ENCODE measurements at places on chromosomes 13 and 19. TPM values are rescaled to one million over a fixed set of nuclear protein-coding genes. Genes with fewer than 3 reads are reported as not detected.

DNA sequence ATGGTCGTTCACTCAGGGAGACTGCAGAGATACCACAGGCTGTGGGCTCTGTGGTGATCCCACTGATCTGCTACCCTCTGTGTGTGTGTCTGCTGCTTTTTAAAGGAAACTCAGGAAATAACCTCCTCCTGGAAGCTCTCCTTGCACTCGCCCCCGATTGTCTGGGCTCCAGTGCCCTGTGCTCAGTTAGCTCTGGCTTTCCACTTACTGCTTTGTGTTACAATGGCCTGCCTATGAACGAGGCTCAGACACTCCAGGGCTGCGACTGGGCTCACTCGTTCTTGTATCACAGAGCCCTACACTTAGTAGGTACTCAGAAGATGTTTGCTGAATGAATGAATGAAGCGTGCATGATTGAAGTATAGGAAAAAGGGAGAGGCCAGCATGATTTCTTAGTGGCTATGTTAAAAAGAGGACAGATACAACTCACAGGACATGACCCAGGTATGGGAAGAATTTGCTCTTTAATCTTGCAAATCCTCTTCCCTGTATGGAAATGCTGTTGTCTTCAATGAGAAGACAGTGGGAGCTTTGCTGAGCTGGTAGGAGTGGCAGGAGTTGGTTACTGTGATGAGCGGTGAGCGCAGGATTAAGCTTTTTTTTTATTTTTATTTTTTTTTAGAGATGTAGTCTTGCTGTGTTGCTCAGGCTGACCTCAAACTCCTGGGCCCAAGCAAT lies 26.4 kb downstream of the B3GLCT start:
- no peak for DNase-seq

GRCh38 chr13:80783926-80784565 lies 443.1 kb upstream of the SPRY2 start:
- DNase-seq, result no peak

- DNase-seq, result no peak
Measured at GRCh38 chr19:33288666-33289065, 13.7 kb downstream of the CEBPA start.

DNA sequence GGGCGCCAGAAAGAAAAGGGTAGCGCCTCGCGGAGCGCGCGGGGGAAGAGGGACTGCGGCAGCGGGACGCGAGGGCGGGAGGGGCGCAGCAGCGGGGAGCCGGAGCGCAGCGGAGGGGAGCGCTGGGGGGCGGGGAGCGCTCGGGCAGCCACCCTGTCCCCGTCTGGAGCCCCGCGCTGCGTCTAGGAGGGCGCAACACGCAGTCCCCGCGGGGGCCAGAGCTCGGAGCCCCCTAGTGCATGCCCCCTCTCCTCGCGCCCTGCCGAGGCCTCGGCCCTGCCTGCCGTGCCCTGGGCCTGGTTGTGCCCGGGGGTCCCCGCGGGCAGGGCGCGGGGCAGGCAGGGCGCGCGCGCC lies 37.9 kb downstream of the SOX1 start:
- no peak for DNase-seq

DNA sequence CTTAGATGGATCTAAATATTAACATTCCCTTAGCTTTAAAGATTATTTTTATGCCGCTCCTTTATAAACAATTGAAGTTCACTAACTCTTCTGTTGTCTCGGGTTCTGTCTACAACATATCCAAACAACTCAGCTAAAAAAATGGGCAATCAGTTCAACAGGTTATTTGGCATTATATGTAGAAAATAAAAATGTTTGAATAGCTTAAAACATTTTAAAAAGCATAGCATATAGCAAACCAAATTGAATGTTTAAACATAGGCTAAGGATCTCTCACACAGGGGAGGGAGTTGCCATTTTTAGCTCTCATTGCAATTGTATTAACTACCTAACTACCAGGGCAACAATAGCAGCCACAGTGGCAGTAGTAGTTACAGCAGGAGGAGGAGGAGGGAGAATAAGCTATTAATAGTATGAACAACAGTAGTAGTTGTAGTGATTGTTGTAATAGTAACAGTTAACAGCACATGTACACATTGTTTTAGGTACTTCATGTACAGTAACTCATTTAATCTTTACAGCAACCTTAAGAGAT lies 404.2 kb downstream of the KCNRG start:
- no peak for DNase-seq

DNA sequence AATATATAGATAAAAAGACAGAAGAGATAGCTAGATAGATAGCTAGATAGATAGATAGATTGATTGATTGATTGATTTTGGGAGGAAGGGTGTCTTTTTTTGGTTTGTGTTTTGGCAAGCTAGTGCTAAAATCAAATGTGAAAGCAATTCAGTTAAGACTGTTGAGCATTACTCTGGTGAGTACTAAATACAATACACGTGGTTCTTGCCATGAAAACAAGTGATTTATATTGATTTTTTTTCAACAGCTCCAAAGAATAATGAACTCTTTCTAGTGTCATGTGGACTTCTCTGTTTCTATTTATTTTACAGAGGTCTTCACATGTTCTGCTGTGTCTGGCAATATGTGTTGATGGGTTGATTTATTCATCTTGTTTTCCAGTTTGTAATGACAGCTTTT lies 172.0 kb downstream of the POU4F1 start:
- no peak for DNase-seq

- DNase-seq, result no peak
Measured at GRCh38 chr19:45218426-45218825, 26.8 kb downstream of the EXOC3L2 start.

- DNase-seq, result no peak
Measured at GRCh38 chr13:42864952-42865767, 83.8 kb downstream of the FAM216B start.

DNA sequence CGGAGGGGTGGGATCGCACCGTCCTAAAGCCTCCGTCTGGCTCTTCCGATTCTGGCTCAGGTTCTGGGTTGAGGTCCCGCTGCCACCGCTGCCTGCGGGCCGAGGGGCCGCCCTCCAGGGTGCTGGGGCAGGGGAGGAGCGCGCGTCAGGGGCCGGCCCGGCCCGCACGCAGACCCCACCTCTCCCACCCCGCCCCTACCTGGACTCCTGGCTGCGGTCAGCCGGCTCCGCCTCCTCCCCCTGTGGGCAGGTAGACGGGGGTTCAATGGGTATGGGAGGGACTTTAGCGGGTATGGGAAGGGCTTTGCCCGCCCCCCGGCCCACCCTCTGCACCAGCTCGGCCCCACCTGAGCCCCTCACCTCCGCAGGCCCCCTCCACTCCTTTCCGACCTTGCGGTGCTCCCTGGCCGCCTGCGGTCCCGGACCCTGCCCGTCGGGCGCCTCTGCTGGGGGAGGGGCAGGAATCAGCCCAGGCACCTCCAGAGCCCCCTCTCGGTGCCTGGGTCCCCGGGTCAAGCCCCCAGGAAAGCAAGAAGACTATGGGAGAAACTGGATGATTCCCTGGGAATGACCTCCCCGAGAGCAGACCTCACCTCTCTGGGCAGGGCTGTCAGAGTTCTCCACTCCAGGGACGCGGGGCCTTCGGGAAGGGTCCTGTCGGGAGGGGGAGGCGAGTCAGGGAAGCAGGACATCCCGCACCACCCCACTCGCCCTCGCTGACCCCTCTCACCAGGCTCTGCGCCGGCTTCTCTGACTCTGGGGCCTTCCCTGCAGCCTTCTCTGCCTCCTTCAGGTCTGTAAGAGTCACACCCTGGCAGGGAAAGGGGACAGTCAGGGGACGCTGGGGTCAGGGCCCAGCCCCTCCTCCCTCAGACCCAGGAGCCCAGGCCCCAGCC lies 17.0 kb downstream of the EPS8L1 start:
- no peak for DNase-seq

DNA sequence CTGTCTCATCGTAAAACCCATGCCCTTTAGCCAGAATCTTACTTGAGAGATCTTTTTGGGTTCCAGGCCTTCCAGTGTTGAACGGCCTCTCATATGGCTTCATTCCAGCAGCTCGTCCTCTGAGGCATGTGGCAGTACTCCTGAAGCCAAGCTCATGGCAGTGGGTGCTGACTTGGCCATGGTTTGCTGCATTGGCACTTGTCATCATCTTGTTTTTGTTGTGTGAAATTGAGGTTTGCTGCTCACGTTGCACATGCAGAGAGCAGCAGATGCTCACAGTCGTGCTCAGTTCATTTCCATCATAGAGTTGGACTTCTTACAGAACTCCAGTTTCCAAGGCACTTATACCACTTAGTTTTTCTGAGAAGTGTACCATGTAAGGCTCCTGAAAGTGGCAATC lies 14.9 kb downstream of the TEX29 start:
- DNase-seq, result peak; percentile 18

- DNase-seq, result no peak
Measured at GRCh38 chr19:40274585-40275544, 10.3 kb downstream of the AKT2 start.

DNA sequence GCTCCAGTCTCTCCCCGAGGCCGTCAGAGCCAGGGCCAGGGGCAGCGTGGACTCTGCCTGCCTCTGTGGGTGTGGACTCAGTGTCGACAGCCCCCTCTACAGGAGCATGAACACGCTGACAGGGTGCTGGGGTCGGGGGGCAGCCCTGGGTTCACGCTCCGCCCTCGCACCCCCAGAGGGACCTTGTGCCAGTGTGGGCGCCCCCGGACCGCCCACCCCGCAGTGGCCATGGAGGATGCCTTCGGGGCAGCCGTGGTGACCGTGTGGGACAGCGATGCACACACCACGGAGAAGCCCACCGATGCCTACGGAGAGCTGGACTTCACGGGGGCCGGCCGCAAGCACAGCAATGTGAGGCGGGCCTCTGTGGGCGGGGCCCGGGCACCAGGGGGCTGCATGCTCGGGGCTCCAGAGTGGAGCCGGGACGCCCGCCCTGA lies 8.3 kb downstream of the TRPM4 start:
- no peak for DNase-seq

DNA sequence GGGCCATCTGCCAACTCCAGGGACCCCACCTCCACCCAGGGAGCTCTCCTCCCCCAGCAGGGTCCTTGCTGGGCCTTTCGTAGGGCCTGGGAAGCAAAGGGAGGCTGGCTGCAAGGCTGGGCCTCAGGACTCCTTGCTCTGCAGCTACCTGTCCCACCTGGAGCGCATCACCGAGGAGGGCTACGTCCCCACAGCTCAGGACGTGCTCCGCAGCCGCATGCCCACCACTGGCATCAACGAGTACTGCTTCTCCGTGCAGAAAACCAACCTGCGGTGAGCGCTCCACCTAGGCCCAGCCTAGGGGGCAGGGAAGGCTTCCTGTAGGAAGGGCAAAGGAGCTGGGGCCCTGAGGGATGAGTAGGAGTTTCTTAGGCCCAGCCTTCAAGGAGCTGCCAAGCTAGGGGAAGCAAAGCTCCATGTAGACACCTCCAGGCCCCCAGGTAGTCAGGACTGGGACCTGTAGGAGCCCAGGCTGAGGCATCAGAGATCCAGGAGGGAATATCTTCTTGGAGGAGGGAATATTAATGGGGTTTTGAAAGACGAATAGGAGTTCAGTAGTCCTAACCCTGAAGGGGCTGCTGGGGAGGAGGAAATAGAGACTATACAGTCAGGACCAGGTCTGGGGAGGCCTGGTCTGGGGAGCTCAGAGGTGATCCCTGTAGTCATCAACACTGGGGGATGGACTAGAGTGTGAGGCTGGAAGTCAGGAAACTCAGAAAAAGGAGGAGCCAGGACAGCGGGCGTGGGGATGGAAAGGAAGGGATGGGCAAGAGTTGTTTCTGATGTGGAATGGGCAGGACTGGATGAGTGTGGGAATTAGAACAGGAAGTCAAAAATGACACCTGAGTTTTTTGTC lies 16.0 kb downstream of the GNA15 start:
- DNase-seq, result no peak

- no peak for DNase-seq
Measured at GRCh38 chr19:39623946-39624345, 21.6 kb downstream of the LGALS13 start.

DNA sequence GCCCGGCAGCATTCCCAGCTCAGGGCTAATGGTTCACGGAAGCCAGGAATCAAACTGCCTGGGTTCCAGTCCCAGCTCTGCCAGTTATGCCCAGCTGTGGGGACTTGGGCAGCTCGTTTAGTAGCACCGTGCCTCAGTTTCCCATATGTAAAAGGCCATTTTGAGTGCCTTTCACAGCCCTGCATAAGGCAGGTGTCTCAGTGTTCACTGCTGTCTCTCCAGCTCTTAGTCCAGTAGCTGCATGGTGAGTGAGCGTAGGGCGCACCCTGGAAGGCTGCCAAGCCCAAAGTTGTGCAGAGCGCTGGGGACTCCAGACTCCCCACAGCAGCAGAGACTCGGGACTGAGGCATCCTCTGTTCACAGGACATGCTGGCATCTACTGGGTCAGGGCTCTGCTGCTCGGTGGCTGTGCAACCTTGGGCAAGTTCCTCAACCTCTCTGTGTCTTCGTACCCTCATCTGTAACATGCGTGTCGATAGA lies 5.5 kb downstream of the RPL28 start:
- DNase-seq, result no peak

Gene ZNF816
- total RNA-seq, result 3.2 TPM

Gene ZNF730
- total RNA-seq, result 1.1 TPM

Gene CEACAM8
- total RNA-seq, result not detected

Gene CRLF1
- 90.8 TPM for total RNA-seq

Gene SLC25A41
- not detected for total RNA-seq

Gene S1PR4
- total RNA-seq, result 0.19 TPM

Gene VSTM2B
- total RNA-seq, result not detected

Gene ETV2
- total RNA-seq, result 1.2 TPM

Gene IZUMO2
- not detected for total RNA-seq

All from lower leg skin (tissue), 4 donors.